ENCODE measurements at places on chromosomes 12 and 14. TPM values are rescaled to one million over a fixed set of nuclear protein-coding genes. Genes with fewer than 3 reads are reported as not detected.
A peak's percentile ranks its signal among the peaks of the same experiment; 100 is the strongest.

The POTEM gene
- not detected for total RNA-seq

The PITPNM2 gene
- total RNA-seq: 8.6 TPM

The PTPRR gene
- total RNA-seq: not detected

The CD27 gene
- total RNA-seq: 44.9 TPM

The SYNJ2BP gene
- total RNA-seq: 3.6 TPM

The GPR84 gene
- total RNA-seq: 0.59 TPM

The KLRB1 gene
- 13.0 TPM for total RNA-seq

The CALCOCO1 gene
- 39.0 TPM for total RNA-seq

DNA sequence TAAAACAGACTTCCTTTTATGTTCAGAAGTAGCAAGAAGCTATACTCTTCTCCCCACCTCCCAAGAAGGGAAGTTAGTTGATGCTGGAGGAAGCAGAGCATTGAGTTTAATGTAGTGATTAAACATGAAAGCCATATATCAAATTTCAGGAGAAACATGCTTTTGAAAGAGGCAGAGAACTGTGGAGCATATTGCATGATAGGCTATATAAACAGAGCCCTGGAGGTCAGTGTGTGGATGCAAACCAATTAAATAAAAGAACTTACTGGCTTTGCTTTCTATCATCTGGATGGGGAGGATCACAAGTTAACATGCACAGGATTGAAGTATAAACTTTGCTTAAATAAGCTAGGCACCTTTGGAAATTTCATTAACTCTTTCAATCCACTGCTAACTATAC is 94.1 kb downstream of the MSRB3 start:
- DNase-seq: no peak
- H3K27me3 ChIP-seq: peaks cover 3% of the 10 kb centered on the region
- no peaks in the 10 kb centered on the region for H3K4me1 ChIP-seq
- H3K4me3 ChIP-seq: no peak overlapping the region

- H3K27me3 ChIP-seq: peaks cover 5% of the 10 kb centered on the region
- no peaks in the 10 kb centered on the region for H3K4me1 ChIP-seq
- H3K4me3 ChIP-seq: no peak overlapping the region
- no peaks in the 10 kb centered on the region for H3K36me3 ChIP-seq
These were observed 50.8 kb upstream of the PTHLH start for GRCh38 chr12:28023156-28023887.

GRCh38 chr14:102213984-102214658 is 74.4 kb downstream of the WDR20 start:
- no peaks in the 10 kb centered on the region for H3K4me1 ChIP-seq
- H3K27ac ChIP-seq: no peak overlapping the region
- DNase-seq: no peak
- no peak overlapping the region for H3K4me3 ChIP-seq

DNA sequence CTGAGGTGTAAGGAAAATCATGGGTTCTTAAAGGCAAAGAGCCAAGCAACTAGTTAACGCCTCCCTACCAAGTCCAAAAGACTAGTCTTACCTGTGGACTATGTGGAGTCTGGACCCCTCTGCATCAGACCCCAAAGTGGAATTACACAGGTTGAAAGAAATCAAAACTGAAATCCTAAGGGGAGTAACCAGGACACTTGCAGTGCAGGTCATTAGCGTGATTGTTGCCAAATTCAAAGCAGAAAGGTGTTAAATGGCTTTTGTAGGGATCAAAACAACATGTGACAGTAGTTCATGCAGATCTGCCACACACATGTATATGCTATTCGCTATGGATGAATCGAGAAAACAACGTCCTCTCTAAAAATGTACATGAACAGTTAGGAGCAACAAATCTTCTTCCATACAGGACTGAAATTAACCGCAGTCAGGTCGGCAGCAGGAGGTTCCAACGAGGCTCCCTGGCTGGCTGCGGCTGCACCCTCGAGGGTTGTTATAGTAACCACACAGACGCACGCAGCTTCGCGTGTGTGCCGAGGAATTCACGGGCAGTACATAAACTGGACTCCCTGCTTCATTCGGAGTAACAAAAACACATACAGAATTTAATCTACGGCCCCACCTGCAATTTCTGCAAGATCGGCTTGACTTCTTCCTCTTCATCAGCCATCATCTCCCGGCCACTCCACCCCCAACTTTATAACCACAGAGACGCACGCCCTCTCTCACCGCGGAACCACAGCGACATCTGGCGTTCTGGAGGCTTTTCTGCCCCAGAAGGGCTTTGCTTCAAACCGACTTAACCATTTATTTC is at the start of gene TTC5:
Gene TTC5 (minus strand): TSS at position 687 of the 814 bp plus-strand sequence. CDS start 14 bp downstream, at position 673.
- DNase-seq: peak; percentile 92
- peaks cover 13% of the 10 kb centered on the region for H3K36me3 ChIP-seq
- peak within 1 kb of the TSS; percentile 82 for H3K4me3 ChIP-seq
- no peaks in the 10 kb centered on the region for H3K27me3 ChIP-seq
- peak within 1 kb of the TSS; percentile 76 for H3K27ac ChIP-seq
- peaks cover 32% of the 10 kb centered on the region for H3K4me1 ChIP-seq

DNA sequence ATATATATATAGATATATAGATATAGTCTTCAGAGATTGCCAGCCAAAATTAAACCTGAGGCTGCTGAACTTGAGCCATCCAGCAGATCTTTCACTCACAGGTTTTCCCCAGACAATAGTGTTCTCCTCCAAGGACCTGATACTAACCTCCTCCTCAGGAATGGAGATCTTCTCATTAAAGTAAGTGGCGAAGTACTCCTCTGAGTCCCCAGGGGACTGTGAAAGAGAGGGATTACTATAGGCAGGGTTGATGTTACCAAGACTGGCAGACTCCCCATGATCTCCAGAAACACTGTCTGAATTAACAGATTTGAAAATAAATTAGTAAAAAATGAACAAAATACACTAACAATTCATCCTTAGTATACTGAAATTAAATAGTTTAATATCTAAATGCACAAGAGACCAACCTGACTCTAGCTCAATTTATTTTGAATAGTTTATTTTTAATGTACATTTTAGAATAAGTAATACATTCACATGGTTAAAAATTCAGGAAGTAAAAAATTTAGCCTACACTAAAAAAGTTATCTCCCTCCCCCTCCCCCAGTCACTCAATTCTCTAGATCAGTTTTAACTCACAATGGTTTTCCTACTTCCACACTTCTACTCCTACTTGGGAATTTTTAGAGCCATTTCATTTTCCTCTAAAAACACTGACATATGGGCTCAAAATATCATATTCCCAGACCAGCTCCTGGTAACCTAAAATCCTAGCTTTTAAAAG is 17.7 kb downstream of the SLC11A2 start:
- peaks cover 16% of the 10 kb centered on the region for H3K4me1 ChIP-seq
- peaks cover 24% of the 10 kb centered on the region for H3K36me3 ChIP-seq
- H3K4me3 ChIP-seq: peak overlapping the region; percentile 38
- DNase-seq: no peak
- H3K27ac ChIP-seq: no peak overlapping the region

GRCh38 chr12:29581631-29582030 is 84.1 kb upstream of the OVCH1 start:
- DNase-seq: no peak
- H3K27me3 ChIP-seq: peaks cover 3% of the 10 kb centered on the region
- H3K4me1 ChIP-seq: peaks cover 3% of the 10 kb centered on the region
- H3K36me3 ChIP-seq: no peaks in the 10 kb centered on the region
- no peak overlapping the region for H3K4me3 ChIP-seq
- no peak overlapping the region for H3K27ac ChIP-seq

- H3K4me3 ChIP-seq: no peak overlapping the region
- no peak overlapping the region for H3K27ac ChIP-seq
- DNase-seq: no peak
- H3K4me1 ChIP-seq: peaks cover 2% of the 10 kb centered on the region
These were observed 57.6 kb downstream of the EMP1 start for GRCh38 chr12:13253966-13254760.

- no peak overlapping the region for H3K4me3 ChIP-seq
- no peaks in the 10 kb centered on the region for H3K36me3 ChIP-seq
- H3K27ac ChIP-seq: no peak overlapping the region
- H3K27me3 ChIP-seq: peaks cover 4% of the 10 kb centered on the region
- H3K4me1 ChIP-seq: no peaks in the 10 kb centered on the region
These were observed 250.9 kb downstream of the C12orf75 start for GRCh38 chr12:105581420-105581819.

DNA sequence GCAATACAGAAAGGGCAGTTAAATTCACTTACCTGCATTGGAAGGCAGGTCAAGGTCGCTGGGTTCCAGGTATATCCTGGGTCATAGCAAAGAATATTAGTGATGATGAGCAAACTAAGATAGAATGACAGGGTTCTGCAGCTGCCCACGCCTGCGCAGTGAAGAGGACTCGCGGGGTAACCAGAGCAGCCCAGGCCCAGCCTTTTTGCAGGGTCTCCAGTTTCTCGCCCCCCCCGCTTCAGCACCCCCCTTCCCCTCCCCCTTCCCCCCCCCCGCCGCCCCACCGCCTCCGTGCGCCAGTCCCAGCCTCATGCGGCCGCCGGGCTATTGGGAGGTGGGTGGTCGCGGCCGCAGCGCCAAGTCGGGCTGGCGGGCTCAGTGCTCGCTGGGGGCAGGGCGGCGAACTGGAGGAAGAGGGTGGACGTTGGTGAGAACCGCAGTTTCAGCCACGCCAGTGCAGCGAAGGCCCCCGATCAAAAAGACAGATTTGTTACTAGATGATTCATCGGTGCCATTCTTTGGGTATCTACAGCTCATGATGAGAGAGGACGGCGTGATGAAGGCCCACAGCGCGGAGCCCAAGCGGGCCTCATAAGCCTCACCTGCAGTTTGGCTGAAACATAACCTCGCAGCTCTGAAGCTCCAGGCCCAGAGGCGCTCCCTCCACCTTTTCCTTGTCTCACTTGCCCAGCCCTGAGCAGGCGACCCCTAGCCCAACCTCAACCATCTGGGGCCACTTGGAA is 20.2 kb downstream of the SLC2A3 start:
- peaks cover 25% of the 10 kb centered on the region for H3K36me3 ChIP-seq
- DNase-seq: peak; percentile 56
- H3K27me3 ChIP-seq: no peaks in the 10 kb centered on the region
- peak overlapping the region; percentile 34 for H3K4me3 ChIP-seq
- H3K27ac ChIP-seq: no peak overlapping the region

GRCh38 chr12:82971584-82971983 is 284.9 kb downstream of the TMTC2 start:
- H3K27ac ChIP-seq: no peak overlapping the region
- no peaks in the 10 kb centered on the region for H3K27me3 ChIP-seq
- no peaks in the 10 kb centered on the region for H3K4me1 ChIP-seq
- no peak overlapping the region for H3K4me3 ChIP-seq
- DNase-seq: no peak

GRCh38 chr12:117827660-117828059 is 141.1 kb downstream of the KSR2 start:
- H3K27ac ChIP-seq: no peak overlapping the region
- H3K27me3 ChIP-seq: no peaks in the 10 kb centered on the region
- no peak for DNase-seq
- no peaks in the 10 kb centered on the region for H3K36me3 ChIP-seq
- no peak overlapping the region for H3K4me3 ChIP-seq
- no peaks in the 10 kb centered on the region for H3K4me1 ChIP-seq

- no peak overlapping the region for H3K27ac ChIP-seq
- H3K27me3 ChIP-seq: peaks cover 5% of the 10 kb centered on the region
- H3K4me3 ChIP-seq: no peak overlapping the region
- DNase-seq: no peak
- no peaks in the 10 kb centered on the region for H3K36me3 ChIP-seq
These were observed 271.8 kb downstream of the PCNX1 start for GRCh38 chr14:71179066-71179465.

DNA sequence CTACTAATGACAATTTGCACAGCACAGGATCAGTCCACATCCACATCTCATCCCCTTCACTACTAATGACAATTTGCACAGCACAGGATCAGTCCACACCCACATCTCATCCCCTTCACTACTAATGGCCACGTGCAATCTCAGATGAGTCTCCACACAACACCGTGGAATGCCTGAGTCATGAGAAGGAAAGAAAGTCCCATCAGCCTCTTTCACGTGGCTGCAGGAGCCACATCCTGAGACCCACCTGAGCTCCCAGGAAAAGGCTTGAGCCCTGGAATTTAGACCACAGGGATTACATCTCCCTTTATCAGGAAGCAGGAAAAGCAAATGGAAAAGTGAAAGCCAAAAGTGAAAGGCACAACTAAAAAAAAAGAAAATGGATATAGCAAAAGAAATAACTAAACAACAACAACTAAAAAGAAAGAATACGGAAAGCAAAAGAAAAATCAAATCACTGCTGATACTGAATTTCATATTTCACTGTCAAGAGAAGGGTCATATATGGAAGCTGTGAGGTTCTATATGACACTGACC is 1300.5 kb downstream of the TMEM121 start:
- no peak overlapping the region for H3K27ac ChIP-seq
- DNase-seq: no peak
- peaks cover 41% of the 10 kb centered on the region for H3K27me3 ChIP-seq
- H3K4me1 ChIP-seq: no peaks in the 10 kb centered on the region

GRCh38 chr12:51907856-51908425 is 637 bp downstream of the ACVRL1 start:
- peaks cover 29% of the 10 kb centered on the region for H3K27me3 ChIP-seq
- no peak for DNase-seq
- no peaks in the 10 kb centered on the region for H3K36me3 ChIP-seq
- no peaks in the 10 kb centered on the region for H3K4me1 ChIP-seq
- H3K27ac ChIP-seq: no peak overlapping the region

GRCh38 chr14:87252103-87252502 is 740.9 kb downstream of the GALC start:
- H3K27me3 ChIP-seq: no peaks in the 10 kb centered on the region
- no peaks in the 10 kb centered on the region for H3K4me1 ChIP-seq
- no peaks in the 10 kb centered on the region for H3K36me3 ChIP-seq
- H3K4me3 ChIP-seq: no peak overlapping the region
- H3K27ac ChIP-seq: no peak overlapping the region
- no peak for DNase-seq

DNA sequence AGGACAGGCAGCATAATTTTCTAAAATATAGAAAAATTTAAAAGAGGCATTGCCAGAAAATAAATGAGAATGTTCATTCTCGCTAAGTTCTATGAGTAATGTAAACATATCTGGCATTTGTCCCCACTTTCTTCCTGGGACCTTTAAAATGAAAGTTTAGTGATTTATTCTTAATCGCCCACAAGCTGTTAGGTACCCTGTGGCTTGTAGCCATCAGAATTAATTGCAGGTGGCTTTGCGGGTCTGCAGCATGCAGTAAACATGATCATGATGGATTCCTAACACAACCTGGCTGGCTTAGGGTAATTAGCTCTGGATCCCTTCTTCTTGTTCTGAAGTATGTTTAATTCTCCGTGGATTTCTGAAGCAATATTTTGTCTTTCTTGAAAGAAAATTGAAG is 103.5 kb upstream of the FRMD6 start:
- H3K4me3 ChIP-seq: no peak overlapping the region
- no peak for DNase-seq

DNA sequence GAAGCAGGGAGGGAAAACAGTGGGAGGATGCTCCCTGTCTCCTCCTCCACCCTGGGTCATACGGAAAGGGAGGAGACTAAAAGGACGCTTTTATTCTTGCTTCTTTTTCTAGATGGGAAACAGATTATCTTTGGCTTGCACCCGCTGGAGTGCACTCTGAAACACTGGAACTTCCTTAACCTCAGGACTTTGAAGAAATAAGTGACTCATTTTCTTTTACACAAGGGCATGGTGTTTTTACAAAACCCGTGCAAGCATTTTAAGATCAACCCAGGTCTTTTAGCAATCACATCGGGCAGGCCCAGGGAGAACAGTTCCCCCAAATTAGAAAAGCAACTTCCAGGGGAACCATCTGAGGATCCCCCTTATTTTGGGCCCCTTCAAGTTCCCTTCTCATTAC is 80.9 kb upstream of the TSPAN11 start:
- H3K36me3 ChIP-seq: no peaks in the 10 kb centered on the region
- peaks cover 2% of the 10 kb centered on the region for H3K27me3 ChIP-seq
- no peak for DNase-seq
- no peak overlapping the region for H3K27ac ChIP-seq
- H3K4me3 ChIP-seq: no peak overlapping the region
- no peaks in the 10 kb centered on the region for H3K4me1 ChIP-seq

- H3K36me3 ChIP-seq: no peaks in the 10 kb centered on the region
- H3K27me3 ChIP-seq: no peaks in the 10 kb centered on the region
These were observed 341.3 kb upstream of the FBXO33 start for GRCh38 chr14:39773387-39774126.
